H1 (cell line): ENCODE measurements at places on chromosomes 1 and 21.

- no peak for DNase-seq
These were observed 10.4 kb downstream of the IBA57 start for GRCh38 chr1:228176024-228176395.

GRCh38 chr1:174167265-174167803, 8.0 kb downstream of the RABGAP1L start:
- no peak for DNase-seq

GRCh38 chr1:46401964-46402626, 8.0 kb downstream of the FAAH start:
- DNase-seq, result no peak

DNA sequence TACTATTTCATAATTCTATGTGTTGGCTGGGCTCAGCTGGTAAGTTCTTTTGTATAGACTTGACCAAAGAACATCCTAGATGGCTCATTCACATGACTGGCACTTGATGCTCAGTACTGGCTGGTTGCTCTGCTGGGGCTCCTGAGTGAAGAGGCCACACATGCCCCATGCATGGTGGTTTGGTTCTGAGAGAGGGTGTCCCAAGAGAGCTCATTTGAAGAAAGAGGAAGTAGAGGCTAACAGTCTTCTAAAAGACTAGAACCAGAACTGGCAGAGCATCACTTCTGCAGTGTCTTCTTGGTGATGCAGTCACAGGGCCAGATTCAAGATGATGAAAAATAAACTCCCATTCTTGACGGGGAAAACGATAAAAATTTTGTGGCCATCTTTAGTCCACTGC, 5.2 kb upstream of the BACH1 start:
- DNase-seq, result no peak

DNA sequence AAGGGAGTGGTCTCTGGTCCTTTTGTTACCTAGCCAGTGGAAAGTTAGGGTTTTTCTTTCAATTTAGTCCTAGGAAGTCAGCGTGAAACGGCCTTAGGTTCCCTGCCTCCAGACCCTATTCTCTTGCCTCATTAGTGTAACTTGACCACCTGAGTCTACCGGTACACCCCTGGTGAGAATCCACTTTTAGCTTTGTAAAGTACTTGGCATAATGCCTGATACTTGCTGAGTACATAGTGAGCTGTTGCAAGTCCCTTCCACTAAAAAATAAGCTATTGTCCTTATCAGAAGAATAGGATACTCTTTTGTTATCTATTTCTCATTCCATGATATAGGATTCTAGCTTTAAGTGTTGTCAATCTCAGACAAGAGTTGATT, 228.8 kb downstream of the ST6GALNAC3 start:
- no peak for DNase-seq

- DNase-seq, result no peak
These were observed 76.0 kb downstream of the FH start for GRCh38 chr1:241443561-241443960.

- DNase-seq, result no peak
These were observed 22.1 kb downstream of the GRHL3 start for GRCh38 chr1:24341260-24341659.

GRCh38 chr1:218171302-218171893, 113.7 kb upstream of the RRP15 start:
- no peak for DNase-seq

DNA sequence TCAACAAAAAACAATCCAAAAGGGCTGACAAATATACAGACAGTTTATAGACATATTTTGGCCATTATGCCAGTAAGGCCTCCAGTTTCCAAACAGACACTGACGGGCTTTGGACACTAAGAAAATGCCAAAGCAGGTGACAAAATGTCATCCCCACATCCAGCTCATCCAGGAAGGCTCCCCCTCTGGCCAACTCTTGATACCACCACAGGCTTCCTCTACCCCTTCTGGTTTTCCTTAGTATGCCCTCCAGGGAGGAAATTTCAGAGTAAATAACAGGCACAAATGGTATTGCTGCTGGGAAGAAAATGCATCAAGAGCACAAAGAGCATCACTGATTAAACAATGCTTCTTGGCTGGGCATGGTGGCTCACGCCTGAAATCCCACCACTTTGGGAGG, 225.3 kb downstream of the VAV3 start:
- DNase-seq, result no peak

DNA sequence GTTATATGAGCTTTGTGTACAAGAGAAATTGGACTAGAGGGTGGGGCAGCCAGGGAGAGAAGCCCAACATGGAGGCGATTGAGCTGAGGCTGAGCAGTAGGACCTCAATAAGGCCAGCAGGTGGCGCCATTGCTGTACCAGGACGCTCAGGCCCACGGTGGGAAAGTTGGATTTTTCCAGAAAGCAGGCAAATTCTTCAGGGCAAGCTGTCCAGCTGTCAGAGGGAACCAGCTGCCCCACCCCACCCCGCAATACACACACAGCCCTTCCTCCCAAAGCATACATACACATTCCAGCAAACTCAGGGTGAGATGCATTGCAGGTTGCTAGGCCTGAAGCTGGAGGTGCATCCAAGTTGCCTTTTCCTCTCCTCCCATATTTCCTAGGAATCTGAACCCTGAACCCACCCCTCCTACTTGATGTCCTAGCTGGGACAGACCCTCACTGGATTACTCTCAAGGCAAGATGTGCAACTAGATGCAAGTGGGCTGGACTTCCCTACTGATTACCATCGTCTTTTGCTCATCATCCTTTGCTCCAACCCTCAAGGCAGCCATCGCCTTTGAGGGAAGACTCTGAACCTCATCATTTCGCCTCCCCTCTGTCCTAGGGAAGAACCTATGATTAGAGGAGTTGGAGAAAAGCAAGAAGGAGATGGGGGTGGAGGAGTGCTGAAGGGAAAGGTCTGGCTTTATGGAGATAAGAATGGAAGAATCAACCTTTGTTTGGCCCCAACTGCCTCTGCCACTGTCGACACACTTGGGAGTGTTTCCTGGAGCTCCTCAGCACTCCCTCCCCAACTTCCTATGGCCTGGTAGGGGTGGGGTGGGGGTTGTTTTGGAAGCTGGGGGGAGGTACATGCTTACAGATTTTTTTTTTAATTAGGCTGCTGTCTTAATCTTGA, 25.5 kb downstream of the CD34 start:
- DNase-seq, result no peak

DNA sequence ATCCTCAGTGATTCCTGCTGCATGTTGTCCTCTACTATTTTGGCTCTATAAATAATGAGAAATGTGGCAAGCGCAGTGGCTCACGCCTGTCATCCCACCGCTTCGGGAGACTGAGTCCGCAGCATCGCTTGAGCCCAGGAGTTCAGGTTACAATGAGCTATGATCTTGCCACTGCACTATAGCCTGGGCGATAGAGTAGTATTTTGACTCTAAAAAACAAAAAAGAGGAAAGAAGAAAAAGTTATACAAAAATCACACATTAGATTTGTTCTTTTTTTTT, 756 bp upstream of the SLC25A44 start:
- no peak for DNase-seq

DNA sequence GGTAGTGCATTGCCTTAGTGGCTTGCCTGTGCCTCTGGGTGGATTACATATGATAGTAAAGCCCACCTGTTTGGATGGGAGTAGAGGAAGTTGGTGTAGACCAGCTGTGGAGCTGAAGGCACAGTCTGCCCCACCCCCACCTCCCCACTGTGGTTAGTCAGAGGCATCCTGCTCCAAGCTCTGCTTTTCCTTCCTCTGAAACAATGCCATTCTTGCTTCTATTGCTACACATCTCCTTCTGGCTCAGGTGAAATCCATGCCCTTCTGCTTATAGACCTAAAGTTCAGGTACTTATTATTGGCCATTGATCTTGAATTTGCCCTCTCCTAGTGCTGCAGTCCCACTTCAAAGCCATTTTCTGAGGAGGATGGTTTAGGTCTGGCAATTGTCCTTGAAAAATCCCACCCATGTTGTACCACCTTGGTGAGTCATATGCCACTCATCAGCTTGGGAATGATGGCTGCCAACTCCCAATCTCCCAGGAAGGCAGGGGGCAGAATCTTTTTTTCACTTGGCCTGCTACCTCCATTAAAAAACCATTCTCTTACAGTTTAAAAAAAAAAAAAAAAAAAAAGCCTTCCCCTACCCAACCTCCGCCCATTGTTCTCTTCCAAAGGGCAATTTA, 6.7 kb upstream of the TXLNA start:
- no peak for DNase-seq

- no peak for DNase-seq
These were observed 110.4 kb upstream of the C21orf91 start for GRCh38 chr21:17929510-17929909.

GRCh38 chr1:59917026-59917784, 9.4 kb downstream of the CYP2J2 start:
- DNase-seq, result no peak

DNA sequence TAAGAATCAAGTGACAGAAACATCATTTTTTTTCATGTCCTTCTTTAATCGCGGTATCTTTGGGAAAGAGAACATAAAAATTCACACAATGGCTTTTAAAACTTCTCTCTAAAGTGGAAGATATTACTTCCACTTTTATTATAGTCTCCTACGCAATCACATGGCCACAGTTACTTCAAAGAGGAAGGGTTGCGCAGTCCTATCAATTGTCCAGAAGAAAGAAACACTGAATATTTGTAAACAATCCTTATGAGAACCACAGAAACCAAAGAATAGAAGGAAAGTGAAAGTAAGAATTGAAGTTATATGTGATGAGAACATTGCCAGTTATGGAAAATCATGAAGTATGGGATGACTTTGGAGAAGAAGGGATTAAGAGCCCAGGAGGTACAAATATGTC, 32.6 kb downstream of the CFH start:
- DNase-seq, result no peak

DNA sequence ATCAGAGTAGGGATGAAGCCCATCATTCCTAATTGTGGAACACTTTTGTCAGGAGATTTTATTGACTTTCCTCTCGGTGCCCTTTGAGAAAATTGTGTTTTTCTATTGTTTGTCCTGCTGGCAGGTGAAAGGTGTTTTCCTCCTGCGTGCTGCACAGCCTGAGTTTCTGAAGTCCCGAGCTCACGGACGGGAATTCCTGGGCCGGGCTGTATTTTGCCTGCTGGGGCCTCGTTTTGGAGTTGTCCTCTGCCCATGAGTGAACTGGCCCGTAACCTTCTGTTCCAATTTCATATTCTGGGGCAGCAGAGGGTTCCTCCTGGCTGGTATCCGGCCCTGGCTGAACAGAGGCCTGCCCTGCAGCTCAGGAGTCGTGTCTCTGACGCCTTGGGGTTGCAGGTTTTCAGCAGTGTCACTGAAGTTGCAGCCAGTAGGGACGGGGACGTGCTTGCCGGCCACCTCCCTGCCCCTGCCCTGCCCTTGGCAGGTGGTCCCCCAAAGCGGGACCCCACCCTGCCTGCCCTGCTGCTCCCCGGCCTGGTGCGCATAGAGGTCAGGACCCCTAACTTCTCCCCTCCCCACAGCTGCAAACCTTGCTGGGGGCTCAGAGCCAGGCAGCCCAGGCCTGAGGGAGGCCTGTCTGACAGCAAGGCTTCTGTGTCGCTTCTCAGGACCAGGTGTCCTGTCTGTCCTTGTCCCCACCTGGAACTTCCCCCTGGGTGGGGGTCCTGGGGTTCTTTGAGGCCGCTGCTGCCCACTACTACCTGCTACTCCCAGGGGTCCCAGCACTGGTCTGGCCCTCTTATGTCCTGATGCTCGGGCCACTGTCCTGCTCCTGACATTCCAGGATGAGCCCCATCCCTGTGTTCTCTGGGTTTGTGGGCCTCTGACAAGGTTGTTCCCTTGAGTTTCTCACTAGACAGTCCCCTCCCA, 49.0 kb downstream of the SLX9 start:
- DNase-seq, result no peak

DNA sequence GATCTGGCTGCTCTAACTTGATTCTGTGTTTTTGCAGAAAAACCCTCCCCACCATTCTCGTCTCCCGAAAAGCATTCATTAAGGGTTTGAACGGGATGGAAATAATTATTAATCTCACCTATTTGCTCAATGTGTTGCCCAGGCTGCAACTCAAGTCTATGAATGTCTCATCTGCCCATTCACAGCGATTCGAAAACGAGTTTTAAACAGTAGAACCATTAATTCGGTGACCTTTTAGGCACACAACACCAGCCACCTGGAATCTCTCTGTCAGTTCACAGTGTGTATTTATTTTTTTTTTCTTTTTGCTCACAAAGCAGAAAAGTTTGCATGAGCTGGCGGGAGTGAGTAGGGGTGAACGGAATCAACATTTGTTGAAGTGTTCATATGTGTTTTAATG, 764.7 kb upstream of the TPTE start:
- DNase-seq, result no peak

GRCh38 chr1:93604411-93604810, 77.2 kb downstream of the BCAR3 start:
- no peak for DNase-seq

DNA sequence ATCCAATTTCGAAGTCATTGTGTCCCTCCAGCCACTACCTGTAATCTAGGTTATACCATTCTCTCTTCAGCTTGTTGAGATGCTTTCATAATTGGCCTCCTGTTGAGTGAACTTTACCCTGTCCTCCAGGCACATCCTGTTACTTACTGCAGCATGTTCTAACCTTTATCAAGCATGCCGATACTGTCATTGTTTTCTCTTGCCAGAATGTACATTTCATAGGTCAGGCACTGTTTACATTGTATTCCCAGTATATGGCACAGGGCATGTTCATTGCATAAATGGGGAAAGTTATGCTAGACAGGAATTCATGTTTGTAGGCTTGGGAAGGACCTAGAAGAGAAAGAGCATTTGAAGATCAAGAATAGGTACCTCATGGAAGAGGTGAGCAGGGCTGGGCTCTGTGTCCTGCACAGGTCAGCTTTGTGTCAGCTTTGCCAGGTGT, 10.2 kb downstream of the CXADR start:
- no peak for DNase-seq

- no peak for DNase-seq
These were observed 7.4 kb downstream of the GJC2 start for GRCh38 chr1:228156941-228157728.

DNA sequence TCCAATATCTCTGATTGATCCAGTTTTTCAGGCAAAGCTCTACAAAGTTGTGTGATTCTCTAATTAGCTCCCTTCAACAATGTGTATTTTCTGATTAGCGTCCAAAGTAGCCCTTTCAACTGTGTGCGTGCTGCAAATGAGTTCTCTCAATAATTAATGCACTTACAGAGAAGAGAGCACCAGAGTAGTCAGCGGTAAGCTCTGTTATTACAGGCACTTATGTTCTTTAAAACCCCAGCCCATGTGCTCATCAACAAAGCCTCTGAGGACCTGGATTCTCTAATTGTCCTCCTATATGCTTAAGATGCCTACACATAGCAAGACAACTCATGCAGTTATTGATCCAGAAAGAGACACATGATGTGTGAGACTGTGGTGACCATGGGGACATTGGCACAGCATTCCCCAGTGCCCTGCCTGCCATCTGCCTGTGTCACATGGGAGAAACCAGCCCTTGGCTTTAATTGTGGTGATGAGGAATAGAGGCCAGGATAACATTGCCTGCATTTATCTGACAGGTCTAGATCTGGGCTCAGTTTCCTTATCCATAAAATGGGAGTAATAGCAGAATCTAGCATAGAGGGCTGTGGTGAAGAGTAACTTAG, 151.7 kb downstream of the PCP4 start:
- no peak for DNase-seq

DNA sequence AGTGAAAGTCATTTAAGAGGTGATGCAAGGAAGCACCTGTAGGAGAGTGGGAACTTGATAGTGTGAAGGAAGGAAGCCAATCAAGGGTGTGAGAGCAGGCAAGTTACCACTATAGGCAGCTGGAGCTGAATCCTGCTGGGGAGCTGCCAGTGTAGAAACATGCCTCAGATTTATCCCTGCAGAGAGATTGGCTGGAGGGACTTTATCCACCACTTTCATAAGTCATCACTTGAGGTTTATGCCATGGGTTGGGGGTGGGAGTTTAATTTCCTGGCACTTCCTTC, 443.6 kb downstream of the PLPP3 start:
- DNase-seq, result no peak
